ENCODE measurements at places on chromosomes 7 and 10. TPM values are rescaled to one million over a fixed set of nuclear protein-coding genes. Genes with fewer than 3 reads are reported as not detected.

The AEBP1 gene
- polyA plus RNA-seq = 5.1 TPM

- H3K36me3 ChIP-seq = peaks cover 7% of the 10 kb centered on the region
- H3K27ac ChIP-seq = peak overlapping the region; percentile 97
- peaks cover 33% of the 10 kb centered on the region for H3K4me1 ChIP-seq
- no peaks in the 10 kb centered on the region for H3K27me3 ChIP-seq
Observed at GRCh38 chr10:119597405-119598186, 832 bp upstream of the TIAL1 start.

The GNAT3 gene
- polyA plus RNA-seq = not detected

DNA sequence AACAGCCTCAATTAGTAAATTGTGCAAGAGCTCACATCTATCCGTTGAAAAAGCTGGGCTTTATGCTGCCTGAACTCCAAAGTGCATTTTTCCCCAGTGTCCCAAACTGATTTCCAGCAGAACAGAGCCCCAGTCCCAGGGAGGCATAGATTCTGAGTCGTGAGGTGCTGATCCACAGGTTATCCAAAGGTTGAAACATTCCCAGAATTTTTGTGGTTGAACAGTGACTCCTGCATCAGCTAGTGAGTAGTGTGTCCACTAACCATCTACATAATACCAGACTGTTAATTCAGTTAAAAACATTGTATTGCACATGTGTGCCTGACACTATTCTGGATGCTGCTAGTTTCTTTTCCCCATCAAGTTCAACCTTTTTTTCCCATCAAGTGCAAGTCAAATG lies 761.5 kb downstream of the GATA3 start:
- no peaks in the 10 kb centered on the region for H3K27me3 ChIP-seq
- H3K27ac ChIP-seq = no peak overlapping the region
- no peaks in the 10 kb centered on the region for H3K4me1 ChIP-seq
- no peaks in the 10 kb centered on the region for H3K36me3 ChIP-seq
- no peak overlapping the region for H3K4me3 ChIP-seq
- no peak for DNase-seq

GRCh38 chr10:97843281-97843671 lies 6.4 kb upstream of the GOLGA7B start:
- no peaks in the 10 kb centered on the region for H3K36me3 ChIP-seq
- no peak for DNase-seq
- peaks cover 17% of the 10 kb centered on the region for H3K27me3 ChIP-seq
- H3K4me1 ChIP-seq = no peaks in the 10 kb centered on the region
- no peak overlapping the region for H3K27ac ChIP-seq
- H3K4me3 ChIP-seq = no peak overlapping the region

DNA sequence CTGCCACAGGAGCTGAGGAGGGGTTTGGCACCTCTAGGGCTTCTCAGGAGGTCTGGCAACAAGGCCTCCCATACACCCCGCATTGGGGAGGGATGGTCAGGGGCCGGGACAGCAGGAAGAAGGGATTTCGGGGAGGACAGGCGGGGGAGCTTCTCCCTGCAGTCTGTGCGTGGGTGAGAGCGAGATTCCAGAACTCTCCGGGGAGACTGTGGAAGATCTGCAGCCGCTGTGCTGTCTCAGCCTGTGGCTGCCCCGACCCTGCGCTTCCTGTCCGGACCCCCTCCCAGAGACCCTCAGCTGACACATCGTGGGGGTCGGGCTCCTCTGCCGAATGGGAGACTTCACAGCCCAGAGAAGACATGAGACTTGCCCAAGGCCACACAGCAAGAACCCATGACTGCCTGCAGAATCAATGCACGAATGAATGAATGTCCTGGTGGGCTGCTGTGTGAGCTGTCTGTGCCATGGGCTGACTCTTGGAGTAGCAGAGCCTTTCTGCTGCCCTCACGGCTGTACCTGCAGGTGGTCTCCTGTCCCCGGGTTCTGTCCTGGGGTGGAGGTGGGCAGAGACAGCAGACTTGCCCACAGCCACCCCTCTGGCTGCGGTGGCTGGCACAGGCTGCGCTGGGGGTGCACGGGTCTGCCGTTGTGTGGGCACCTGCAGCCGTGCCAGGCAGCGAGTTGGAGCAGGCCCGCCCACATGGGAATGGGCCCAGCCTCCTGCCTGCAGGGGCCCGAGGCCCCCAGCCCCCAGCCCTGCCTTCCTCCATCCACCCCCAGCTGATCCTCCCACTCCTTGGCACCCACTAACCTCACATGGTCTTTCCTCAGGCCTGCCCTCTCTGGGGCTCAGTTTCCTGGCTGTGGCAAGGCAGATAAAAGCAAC lies 16.3 kb upstream of the LFNG start:
- peaks cover 6% of the 10 kb centered on the region for H3K27me3 ChIP-seq
- no peak overlapping the region for H3K27ac ChIP-seq
- DNase-seq = no peak
- no peaks in the 10 kb centered on the region for H3K36me3 ChIP-seq

- H3K36me3 ChIP-seq = no peaks in the 10 kb centered on the region
- peaks cover 29% of the 10 kb centered on the region for H3K4me1 ChIP-seq
- no peaks in the 10 kb centered on the region for H3K27me3 ChIP-seq
- DNase-seq = no peak
- peak overlapping the region; percentile 46 for H3K4me3 ChIP-seq
- peak overlapping the region; percentile 87 for H3K27ac ChIP-seq
Observed at GRCh38 chr7:157851501-157852067, 514.8 kb downstream of the DNAJB6 start.

Data from naive B cell (primary cell).